ENCODE measurements at places on chromosomes 4 and X. TPM values are rescaled to one million over a fixed set of nuclear protein-coding genes. Genes with fewer than 3 reads are reported as not detected.

The HMX1 gene
- not detected for total RNA-seq

The PCDH19 gene
- not detected for total RNA-seq

The CCDC110 gene
- total RNA-seq, result not detected

The GAGE12J gene
- not detected for total RNA-seq

The SLC25A53 gene
- total RNA-seq, result 10.3 TPM

The CLDN2 gene
- not detected for total RNA-seq

The FGFR3 gene
- total RNA-seq, result 0.27 TPM

The GJB1 gene
- not detected for total RNA-seq

The GPRASP3 gene
- total RNA-seq, result 1.2 TPM

The MOSPD2 gene
- 14.6 TPM for total RNA-seq

The BEX4 gene
- total RNA-seq, result 11.2 TPM

The MAD2L1 gene
- total RNA-seq, result 60.5 TPM

The SASH3 gene
- 264 TPM for total RNA-seq

The RHOXF2B gene
- not detected for total RNA-seq

The CD38 gene
- total RNA-seq, result 87.4 TPM

The TMEM255A gene
- not detected for total RNA-seq

The DTHD1 gene
- total RNA-seq, result 0.12 TPM

The IL3RA gene
- 6.4 TPM for total RNA-seq

The ITGB1BP2 gene
- 4.4 TPM for total RNA-seq

The CITED1 gene
- total RNA-seq, result not detected

The PLAC1 gene
- not detected for total RNA-seq

The SSX3 gene
- not detected for total RNA-seq

The CYP4V2 gene
- 16.6 TPM for total RNA-seq

The CCSER1 gene
- not detected for total RNA-seq

The FBXW7 gene
- total RNA-seq, result 49.4 TPM

The XG gene
- total RNA-seq, result not detected

All from activated CD4-positive, alpha-beta T cell treated with anti-CD3 and anti-CD28 coated beads, Interleukin-2, amount 10 ng/mL, durations not matched to agents 7 days and 5 days (primary cell).